ENCODE measurements at places on chromosomes 5 and 9.

DNA sequence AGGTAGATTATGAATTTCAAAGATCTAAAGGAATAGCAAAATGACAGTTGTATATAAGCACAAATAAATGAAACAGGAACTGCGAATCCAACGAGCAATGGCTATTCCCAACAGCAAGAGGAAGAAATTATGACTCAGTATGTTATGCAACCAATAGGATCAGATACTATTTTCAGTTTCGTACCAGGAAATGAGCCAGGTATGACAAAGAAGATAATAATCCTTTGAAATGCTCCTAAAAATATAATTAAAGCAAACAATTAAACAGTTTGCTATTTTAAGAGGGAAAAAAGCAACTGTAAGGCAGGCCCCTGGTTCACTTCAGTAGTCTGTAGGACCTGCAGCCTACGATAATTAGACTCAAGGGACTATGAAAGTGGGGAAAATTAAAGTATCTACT is 58.9 kb downstream of the AUH start:
- DNase-seq = no peak

DNA sequence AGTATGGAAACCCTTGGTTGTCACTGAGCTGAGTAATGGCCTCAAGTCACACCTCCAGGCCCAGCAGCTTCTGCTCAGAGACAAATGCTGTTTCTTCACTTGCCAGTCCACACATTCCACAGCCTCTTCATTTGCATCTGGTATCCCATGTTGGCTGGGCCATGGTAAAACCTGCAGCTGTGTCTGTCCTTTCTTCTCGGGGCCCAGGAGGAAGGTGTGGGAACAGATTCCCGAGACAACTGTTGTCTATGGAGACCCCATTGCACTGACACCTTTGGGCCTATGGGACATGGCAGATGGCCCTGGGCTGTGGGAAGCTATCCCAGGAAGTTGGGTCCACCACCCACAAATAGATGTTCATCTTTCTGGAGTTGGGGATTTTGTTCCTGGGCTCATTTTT is 85.1 kb downstream of the MACROH2A1 start:
- no peak for DNase-seq

- DNase-seq = no peak
These were observed 51.1 kb upstream of the ORM1 start for GRCh38 chr9:114271556-114272510.

- no peak for DNase-seq
These were observed 97.3 kb downstream of the CFAP90 start for GRCh38 chr5:7753596-7753995.

- DNase-seq = no peak
These were observed 26.4 kb upstream of the EXOC3 start for GRCh38 chr5:416636-416960.

- peak; percentile 11 for DNase-seq
These were observed 40.3 kb upstream of the NAA35 start for GRCh38 chr9:85900504-85901201.

DNA sequence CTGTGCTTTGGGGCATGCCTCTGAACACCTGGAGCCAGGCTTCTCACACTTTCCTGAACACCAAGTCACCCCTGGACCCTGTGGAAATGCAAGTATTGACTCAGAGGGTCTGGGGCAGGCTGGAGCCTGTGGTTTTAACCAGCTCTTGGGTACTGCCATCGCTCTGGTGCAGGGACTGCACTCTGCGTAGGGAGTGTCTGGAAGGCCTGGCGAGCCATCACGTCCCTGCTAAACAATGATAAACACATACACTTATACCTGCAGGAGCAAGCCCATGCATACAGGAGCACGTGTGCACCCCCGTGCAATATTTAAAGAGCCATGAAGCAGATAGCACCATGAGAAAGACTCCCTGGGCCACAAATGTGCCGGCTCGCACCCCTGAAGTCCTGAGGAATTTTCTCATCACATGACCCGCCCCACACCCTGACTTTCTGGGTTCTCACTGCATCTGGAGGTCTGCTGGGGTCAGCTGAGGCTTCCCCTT is 267.7 kb downstream of the GADD45G start:
- DNase-seq = no peak

DNA sequence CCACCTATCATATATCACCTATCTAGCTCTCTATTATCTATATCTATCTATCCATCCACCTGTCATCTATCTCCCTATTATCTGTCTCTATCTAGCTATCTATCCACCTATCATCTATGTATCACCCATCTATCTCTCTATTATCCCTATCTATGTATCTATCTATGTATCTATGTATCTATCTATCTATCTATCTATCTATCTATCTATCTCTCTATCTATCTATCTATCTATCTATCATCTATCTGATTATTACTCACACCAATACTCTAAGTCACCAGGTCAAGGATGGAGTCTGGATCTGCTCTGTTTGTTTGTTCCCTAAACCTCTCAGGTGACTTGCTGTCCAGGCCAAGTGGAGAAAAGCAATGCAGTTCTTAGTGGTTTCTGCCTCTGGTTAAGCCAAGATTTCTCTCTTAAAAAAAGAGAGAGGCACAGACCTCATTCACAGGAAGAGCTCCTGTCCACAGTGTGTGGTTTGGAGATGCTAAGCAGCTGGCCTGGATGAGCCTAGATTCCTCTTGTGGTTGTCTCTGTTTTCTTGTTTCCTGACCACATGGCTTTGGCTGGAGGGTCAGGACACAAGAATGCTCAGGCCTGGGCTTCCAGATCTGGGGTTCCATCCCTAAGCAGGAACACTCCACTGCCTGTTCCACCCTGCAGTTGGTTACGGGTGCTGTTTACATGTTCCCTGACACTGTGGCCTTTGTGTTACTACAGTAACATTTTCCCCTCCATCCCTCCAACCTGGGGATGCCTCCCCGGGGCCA is 133.4 kb downstream of the PHF2 start:
- DNase-seq = no peak

GRCh38 chr5:99025298-99026045 is 96.7 kb upstream of the CHD1 start:
- DNase-seq = no peak

GRCh38 chr5:176810081-176810597 is at the start of gene UNC5A:
Gene UNC5A (plus strand): TSS chr5:176810559. CDS start chr5:176810751, 192 bp downstream.
- DNase-seq = peak; percentile 45

DNA sequence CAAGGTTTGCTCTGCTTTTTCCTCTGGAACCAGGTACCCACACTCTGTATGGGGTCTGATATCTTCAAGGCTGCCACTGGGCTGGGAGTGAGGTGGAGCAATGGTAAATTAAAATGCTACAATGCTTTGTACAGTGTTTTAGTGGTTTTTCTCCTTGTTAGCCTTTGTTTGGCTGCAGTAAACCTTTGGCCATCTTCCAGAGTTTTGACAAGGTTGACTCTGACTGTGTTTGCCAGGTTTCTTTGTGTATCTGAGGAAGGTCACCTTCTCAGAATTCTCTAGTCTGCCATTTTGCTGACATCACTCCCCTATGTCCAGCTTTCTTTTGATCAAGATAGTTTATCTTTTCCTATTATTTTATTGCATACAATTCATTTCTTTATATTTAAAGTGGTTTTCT is 11.2 kb downstream of the SPATA31D1 start:
- DNase-seq = no peak

GRCh38 chr9:96062031-96062430 is 186.5 kb downstream of the ERCC6L2 start:
- DNase-seq = no peak

DNA sequence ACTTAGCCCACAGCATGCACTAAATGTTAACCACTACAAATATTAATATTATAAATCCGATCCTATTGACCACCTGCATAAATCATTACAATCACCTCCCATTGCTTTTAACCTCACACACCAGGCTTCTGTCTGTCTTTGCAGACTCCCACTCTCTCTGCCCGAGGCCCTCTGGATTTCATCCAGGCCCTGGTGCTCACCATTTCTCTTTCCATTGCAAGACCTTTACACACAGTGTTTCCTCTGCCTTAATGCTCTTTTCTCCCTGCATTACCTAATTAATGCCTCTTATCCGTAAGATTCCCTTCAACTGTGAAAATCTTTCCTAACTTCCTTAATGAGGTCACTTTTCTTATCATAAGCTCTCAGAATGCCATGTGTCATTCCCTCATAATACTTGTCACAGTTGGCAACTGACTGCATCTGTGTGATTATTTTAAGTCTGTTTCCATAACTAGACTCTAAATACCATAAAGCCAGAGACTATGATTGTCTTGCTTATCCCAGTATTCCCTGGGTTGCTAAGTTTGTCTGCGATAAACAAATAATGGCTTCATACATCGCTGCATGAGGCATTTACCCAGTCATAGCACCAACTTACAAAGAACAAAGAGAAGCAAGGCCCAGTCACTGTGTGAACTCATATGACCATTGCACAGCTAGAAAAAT is 155.1 kb downstream of the CCDC192 start:
- no peak for DNase-seq

GRCh38 chr5:57303985-57304384 is 130.1 kb downstream of the GPBP1 start:
- DNase-seq = no peak

GRCh38 chr5:109953761-109954160 is 264.0 kb downstream of the MAN2A1 start:
- no peak for DNase-seq

GRCh38 chr9:131239161-131239975 is 36.9 kb downstream of the FAM78A start:
- no peak for DNase-seq

DNA sequence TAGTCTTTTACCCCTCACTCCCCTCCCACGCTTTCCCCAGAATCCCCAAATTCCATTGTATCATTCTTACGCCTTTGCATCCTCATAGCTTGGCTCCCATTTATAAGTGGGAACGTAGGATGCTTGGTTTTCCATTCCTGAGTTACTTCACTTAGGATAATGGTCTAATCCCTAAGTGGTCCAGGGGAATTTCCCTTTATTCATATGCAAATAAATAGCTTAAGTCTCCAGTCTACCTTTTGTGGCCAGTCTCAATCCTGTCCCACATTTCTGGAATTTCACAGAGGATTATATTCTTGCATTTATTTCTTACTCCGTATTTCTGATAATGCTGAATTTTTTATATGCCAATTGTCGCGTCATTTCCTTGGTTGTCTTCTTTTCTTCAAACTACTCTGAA is 245.6 kb upstream of the DAB2 start:
- DNase-seq = no peak

- DNase-seq = no peak
These were observed 127.6 kb downstream of the SLC28A3 start for GRCh38 chr9:84212982-84213381.

- DNase-seq = no peak
These were observed 2.1 kb downstream of the NR3C1 start for GRCh38 chr5:143401227-143402016.

DNA sequence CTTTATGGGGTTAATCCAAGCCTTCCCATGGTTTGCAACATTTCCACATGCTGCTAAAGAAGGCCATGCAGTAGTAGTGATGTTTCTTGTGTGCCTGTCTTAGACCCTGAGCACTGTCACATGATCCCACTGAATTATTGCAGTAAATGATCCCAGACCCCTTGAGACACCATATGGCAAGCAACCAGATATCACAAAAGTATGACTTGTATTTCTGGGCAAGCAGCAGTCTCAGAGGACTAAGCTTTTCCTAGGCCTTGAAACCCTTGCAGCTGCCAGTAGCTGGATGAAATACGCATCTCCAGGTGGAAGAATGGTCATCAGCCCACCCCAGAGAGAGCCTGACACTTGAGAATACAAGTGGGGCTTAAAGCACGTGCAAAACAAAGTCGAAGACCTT is 41.8 kb downstream of the CDO1 start:
- DNase-seq = no peak

DNA sequence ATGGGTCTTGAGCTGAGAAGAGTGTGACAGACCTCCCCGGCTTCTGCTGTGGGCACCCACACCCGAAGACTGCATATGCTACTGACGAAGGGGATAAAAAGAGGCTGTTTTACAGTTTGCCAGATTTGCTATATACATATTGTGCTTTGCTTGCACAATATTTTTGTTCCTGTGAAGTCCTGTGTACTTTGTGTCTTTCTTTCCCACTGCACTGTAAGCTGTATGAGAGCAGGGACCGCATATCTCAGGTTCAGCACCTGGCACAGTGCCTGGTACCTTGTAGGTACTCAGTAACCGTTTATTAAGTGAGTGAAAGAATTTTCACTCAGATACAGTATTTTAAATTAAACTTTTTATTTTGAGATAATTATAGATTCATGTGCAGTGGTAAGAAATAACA is 8.2 kb upstream of the GARNL3 start:
- DNase-seq = no peak

DNA sequence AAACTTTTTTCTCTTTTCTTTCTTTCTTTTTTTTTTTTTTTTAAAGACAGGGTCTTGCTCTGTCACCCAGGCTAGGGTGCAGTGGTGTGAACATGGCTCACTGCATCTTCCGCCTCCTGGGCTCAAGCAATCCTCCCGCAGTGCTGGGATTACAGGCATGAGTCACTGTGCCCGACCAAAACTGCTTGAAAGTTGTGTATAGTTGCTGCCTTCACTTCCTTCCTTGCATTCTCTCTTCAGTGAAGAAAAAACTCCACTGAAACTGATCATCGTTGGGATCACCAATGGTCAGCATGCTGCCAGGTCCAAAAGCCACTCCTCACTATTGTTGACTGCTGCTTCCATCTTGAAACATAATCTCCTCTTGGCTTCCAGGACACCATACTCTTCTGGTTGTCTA is 66.6 kb upstream of the CTNNA1 start:
- DNase-seq = no peak

DNA sequence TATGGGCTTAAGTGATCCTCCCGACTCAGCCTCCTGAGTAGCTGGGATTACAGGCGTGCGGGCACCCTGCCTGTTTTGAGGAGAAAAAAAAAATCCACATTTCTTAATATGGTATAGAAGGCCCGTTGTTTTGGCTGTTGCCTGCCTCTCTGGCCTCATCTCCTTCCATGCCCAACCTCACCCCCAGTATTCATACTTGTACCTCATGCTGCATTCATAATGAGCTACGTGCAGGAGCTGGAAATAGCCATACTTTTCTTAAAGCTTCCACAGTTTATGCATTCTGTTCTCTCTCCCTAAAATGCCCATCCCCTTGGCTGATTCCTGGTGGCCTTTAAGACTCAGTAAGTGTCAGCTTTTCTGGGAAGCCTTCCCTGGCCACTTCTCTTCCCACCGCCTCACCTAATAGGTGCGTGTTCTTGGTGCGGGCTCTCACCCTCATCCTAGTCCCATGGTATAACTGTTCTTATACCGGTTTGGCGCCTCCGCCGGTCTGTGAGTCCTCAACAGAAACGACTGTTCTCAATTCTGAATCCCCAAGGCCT is 2.1 kb upstream of the TPM2 start:
- DNase-seq = no peak

- DNase-seq = no peak
These were observed 66.6 kb upstream of the HAND1 start for GRCh38 chr5:154544646-154545045.

- no peak for DNase-seq
These were observed 712.0 kb downstream of the MAT2B start for GRCh38 chr5:164217464-164217863.

DNA sequence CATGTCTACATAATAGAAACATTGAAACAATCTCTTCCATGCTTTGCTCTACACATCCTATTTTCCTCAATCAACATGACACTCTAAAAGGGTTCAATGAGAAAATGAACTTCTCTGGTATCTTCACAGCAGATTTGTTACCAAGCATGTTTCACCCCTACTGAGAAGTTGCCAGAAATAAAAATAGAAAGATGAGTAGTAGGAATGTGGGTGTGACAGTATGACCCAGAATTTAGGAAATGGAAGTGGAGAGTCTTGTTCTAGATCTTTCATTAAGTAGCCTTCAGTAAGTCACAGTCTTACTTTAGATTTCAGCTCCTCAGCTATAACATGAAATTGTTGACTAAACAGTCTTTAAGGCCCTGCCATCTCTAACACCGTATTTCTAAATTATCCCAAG is 581.8 kb downstream of the EFNA5 start:
- DNase-seq = no peak

Measured in activated T-cell treated with anti-CD3 and anti-CD28 coated beads for 24 hours (primary cell).